ENCODE measurements at places on chromosomes 5 and 9. TPM values are rescaled to one million over a fixed set of nuclear protein-coding genes. Genes with fewer than 3 reads are reported as not detected.

ZNF474 gene
- total RNA-seq, result not detected

GRCh38 chr5:20649966-20650365, 662.0 kb upstream of the CDH18 start:
- DNase-seq, result no peak

DNA sequence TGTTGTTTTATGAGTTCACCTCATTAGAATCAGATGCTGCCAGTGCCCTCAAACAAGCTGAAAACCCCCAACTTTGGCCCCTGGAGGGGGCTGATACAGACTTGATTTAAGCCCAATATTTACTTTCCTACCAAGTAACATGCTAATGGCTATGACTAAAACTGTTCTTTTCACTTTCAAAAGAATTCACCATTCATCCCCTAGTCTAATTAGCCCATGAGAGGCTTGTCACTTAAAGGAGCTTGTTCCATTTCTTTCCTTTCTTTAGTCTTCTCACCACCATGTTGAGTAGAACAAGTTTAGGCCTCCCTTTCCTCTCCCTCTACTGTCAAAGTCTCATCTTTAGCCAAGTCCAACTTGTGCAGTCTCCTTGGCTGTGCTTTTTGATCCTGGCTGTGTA, 50.4 kb downstream of the EPB41L4B start:
- no peak for DNase-seq

DNA sequence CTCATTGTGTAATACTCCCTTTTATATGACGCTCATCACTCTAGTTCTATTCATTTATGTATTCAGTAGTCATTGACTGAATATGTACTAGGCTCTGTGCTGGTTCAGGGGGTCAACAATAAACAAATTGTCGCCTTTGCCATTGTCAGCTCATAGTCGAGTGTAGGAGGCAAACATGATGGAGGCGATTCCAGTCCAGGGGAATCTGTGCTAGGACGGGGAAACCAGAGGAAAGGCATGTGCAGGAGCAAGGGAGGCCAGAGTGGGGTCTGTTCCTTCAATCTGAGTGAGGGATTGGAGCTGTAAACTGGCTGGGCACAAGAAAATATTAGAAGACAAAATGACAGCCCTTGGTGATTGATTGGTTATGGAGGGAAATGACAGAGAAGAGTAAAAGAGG, 83.9 kb downstream of the ANGPTL2 start:
- no peak for DNase-seq

- DNase-seq, result no peak
Observed at GRCh38 chr5:147737921-147738320, 44.6 kb downstream of the JAKMIP2 start.

DNA sequence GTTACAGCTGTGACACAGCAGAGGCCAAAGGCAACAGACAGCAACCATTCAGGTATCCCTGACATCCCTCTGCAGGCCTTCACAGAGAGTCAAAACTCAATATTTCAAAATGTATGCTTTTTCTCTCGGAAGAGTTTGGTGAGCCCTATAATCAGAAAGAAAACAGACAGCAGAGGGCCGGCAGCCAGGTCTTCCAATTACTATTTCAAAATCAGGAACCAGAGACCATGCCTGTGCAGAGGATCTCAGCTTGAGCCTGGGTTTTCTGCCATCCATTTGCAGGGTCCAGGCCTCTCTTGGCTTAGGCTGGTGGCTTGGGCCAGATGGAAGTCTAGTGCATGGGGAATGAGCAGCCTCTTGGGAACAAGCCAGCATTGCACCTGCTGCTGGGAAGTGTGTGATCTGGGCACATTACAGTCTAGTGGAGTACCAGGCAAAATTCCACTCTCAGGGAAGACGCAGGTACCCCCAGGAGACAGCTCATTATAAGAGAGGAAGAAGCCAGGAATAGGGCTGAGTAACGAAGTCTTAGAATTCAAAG, 231.3 kb downstream of the ENC1 start:
- no peak for DNase-seq

All from right atrium auricular region (tissue), 2 donors.